ENCODE measurements at places on chromosomes 2 and 18.

DNA sequence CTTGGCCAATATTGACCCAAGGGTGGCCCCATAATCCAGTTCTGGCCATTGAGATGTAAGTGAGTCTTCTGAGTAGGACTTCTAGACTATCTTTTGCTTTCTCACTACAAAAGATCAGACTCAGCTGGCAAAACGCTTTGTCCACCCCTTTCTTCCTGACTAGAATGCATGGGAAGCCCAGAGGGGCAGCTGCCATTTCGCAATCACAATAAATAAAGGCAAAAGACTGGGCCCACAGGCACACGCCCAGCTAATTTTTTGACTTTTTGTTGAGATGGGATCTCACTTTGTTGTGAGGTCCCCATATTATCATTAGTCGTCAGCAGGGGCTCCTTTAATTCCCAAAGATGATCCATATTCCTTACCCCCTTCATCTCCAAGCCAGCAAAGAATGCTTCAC, 41.1 kb upstream of the SGPP2 start:
- DNase-seq, result no peak

DNA sequence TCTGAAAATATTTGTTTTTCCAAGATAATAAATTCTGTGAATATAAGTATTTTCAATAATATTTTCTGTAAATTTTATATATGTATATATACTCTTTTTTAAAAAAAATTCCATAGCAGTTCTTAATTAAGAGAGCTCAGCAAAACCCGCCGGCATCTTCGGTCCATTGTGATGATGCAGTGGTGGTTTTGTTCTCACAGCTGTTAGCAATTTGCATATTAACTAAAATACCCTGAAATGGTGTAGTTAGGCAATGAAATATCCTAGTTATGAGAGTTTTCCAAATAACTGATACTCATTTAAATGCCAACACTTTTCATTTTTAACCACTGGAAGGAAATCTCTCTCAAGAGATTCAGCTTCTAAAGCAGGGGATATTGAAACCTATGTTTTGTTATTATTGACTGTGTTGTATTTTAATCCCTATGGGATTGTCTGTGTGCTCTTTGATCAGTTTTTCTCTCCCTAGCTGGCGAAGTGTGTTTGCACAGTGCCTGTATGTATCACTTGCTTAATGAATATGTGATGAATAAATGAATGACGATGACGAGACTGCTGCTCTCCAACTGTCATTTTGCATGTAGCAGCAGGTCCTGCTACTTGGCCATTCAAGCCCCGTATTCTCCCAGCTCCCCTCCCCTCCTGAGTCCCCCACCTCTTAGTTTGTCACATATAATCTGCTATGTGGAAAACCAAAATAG, 42.4 kb downstream of the PSMG2 start:
- no peak for DNase-seq

- no peak for DNase-seq
Observed at GRCh38 chr2:30753630-30754029, 53.6 kb downstream of the CAPN13 start.

DNA sequence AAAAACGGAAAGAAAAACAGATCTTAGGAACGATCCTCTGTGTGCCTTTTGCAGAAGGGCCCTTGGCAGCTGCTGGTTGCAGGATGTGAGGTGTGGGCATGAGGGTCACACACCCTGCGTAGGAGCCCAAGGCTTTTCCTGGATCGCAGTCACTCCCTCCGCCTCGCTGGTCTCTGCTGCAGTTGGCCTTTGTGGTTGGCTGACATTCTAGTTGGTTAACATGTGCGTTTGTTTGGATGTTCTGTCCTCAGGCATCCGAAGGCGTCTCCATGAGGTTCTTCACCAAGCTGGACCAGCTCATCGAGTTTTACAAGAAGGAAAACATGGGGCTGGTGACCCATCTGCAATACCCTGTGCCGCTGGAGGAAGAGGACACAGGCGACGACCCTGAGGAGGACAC, 61.7 kb downstream of the INPP5D start:
- no peak for DNase-seq

- DNase-seq, result no peak
Observed at GRCh38 chr18:78913830-78914231, 65.8 kb upstream of the SALL3 start.

DNA sequence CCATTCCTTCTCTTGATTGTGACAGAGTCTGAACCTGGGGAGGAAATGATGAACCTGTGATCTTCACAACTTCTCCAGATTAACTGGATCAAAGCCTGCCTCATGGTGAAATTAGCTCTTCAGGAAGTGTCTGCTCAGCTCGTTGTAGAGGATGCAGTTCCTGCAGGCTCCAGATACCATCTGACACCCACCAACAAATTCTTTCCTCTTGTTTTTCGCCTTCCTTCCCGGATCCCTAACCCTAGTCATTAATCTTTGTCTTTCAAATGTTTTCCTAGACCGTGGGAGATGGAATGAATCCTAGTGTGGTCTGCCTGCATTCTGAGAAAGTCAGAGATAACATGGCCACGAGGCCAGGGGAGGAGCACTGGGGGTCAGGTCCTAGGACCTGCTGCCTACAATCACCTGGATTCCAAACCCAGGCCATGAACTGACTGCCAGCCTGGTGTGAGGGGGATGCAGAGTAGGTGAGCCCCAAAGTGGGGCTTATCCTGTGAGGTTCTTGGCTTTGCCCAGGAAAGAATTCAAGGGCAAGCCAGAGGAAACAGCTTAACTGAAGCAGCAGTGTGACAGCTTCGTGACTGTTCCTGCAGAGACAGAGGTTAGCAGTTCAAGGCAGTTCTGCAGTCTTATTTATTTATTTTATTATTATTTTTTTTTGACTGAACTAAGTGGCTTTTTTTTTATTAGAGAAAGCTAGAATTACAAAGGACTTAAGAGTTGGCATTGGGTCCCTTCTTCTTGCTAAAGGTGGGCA, 67.8 kb downstream of the DIPK1C start:
- DNase-seq, result no peak

DNA sequence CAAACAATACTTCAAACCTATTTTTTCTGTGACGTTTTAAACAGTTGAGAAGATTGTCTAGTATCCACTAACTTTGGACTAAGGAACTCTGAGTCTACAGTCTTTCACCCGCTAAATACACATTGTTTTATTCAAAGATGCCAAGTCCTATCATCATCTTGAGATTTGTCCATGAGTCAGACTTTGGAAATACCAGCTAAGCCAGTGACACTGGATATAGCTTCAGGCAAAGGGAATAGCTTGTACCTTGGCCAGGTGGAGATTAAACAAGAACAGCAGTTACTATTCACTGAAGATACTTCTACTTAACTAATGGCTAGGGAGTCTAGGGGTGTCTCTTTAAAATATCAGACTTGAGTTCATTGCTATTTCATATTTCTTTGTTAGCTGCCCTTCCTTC, 137.5 kb downstream of the COMMD1 start:
- DNase-seq, result no peak

- DNase-seq, result peak; percentile 52
Observed at GRCh38 chr2:152861349-152861942, 143.0 kb downstream of the ARL6IP6 start.

GRCh38 chr2:218290316-218291261, 1.7 kb downstream of the TMBIM1 start:
- no peak for DNase-seq

DNA sequence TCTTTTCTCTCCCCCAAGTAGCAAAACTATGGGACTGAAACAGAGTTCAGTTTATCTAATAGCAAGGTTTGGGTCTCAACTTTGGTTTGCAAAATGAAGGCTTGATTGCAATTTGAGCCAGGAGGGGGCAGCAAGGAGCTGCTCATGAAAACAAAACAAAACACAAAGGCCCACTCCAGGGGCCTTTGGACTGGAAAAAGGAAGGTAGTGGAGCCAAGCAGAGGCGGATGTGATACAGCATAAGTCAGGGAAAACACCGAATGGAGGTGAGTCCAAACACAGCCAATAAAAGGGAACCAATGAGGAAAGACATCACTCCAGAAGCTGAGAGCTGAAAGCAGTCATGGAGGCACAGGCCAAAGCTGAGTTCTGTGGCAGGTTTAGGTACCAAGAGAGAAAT, 799.7 kb upstream of the ACVR2A start:
- DNase-seq, result peak; percentile 52

DNA sequence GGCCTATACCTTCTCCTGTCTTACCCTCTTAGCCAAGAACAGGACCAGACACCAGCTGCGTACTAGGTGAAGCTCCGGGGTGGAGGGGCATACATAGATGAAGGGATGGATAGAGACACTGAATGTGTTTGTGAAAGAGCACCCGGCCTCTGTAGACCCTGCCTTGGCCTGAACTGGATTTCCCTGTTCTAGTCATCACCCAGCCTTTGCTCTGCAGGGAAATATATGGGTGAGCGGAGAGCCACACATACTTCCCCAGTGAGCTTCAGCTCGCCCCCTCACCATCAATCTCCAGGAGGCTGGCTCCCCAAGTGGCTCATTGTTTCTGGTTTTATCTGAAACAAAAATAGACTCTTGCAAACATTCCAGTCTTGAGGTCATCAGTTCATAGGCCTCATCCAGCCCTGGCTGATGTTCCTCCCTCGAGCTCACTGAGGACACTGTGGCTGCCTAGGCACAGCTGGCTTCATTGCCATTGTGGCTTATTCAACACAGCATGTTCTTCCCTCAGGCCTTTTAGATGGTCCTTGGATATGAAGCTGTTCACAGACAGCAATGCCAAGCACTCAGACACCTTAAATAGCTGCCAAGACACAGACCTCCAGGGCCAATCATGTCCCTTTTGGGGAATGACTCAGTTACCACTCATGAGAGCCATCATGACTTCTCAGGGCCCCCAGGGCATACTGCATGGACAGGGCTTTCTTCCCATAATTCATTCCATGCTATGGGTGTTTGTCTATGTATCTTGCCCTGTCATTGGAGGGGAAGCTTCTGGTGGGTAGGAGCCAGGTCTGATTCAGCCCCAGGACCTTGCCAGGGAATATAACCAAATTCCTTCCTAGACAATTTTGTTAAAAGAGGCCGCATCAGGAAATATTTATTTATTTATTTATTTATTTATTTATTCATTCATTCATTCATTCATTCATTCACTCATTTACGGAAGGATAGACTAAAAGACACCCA, 82.4 kb downstream of the TTC32 start:
- no peak for DNase-seq

- DNase-seq, result no peak
Observed at GRCh38 chr18:5951515-5952091, 56.3 kb upstream of the TMEM200C start.

- DNase-seq, result no peak
Observed at GRCh38 chr2:236964291-236964690, 121.4 kb upstream of the COPS8 start.

GRCh38 chr18:24488824-24489493, 28.5 kb downstream of the HRH4 start:
- DNase-seq, result no peak

- no peak for DNase-seq
Observed at GRCh38 chr2:45470531-45470930, 140.5 kb downstream of the SRBD1 start.

GRCh38 chr2:160742667-160743066, 249.1 kb upstream of the RBMS1 start:
- no peak for DNase-seq

GRCh38 chr18:35167857-35168256, 73.0 kb upstream of the ZNF397 start:
- DNase-seq, result no peak

DNA sequence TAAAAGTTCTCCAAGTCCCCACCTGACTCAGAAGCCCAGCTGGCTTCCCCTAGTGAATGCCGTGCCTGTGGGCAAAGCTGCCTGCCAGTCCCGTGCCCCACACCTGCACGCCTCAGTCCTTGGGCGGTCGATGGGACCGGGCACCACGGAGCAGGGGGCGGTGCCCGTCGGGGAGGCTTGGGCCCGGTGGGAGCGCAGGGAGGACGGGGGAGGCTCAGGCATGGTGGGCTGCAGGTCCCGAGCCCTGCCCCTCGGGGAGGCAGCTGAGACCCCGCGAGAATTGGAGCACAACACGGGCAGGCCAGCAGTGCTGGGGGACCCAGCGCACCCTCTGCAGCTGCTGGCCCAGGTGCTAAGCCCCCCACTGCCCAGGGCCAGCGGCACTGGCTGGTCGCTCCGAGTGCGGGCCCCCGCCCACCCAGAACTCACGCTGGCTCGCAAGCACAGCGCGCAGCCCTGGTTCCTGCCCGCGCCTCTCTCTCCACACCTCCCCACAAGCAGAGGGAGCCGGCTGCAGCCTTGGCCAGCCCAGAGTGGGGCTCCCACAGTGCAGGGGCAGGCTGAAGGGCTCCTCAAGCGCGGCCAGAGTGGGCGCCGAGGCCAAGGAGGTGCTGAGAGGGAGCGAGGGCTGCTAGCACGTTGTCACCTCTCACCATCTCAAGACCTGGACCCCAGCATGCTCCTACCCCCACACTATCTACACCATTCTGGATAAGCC, 215.5 kb downstream of the TNS1 start:
- no peak for DNase-seq

DNA sequence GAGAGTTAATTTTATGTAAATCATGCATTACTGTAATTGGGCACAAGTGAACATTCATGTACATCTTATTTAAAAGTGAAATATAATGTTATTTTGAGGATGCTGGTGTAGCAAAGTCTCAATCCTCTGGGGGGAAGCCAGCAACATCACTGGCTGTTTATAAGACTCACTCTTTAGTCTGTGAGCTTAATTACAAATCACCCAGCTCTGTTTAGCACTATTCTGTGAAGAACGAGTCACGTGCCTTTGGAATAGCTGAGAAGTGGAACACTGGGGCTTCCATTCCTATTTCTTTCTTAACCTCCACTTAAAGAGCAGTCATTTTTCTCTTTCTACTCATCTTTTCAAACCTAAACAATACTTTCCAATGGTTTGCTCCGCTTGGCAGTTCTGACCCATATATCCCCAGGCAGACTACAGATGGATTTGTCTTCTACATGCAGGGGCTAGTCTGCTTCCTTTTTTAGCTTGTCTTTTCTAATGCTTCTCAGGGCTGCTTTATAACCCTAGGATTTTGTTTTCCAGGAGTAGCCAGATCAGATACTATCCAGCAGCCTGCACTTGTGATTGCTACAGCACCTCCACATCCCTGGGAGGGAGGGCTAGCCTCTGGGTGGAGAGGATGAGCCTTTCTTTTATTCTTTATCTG, 95.3 kb upstream of the CAVIN2 start:
- DNase-seq, result peak; percentile 69

DNA sequence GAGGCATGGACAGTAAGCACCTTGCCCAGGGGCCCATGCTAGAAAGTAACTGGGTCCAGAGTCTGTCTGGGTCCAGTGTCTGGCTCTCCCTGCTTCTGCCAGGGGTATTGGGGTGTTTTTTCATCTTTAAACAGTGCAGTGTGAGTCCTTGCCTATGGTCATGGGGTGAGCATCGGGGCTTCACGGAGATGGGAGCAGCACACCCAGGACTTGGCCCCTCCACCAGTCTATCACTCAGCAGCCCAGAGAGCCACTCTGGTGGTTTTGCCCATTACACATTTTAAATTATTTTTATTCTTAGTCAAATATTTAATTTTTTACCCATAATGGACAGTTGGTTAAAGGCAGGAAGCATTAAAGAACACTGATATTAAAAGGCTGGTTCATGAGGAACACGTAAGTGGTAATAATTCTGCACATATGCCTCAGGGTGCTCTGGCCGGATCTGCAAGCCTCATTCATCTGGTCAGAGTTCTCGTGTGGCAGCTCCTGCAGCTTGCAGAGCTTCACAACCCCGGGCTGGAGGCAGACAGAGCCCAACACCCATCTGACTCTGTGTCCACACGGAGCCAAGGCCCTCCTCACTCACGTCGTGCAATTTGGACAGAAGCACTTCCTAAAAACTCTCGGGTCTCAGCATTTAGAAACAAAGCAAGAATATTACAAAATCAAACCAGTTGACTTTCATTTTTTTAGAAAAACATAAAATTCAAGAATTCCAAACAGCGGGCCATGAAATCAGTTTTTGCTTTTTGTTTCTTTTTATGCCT, 204.1 kb downstream of the CTIF start:
- DNase-seq, result no peak
